ENCODE measurements at places on chromosomes 5 and 9.

DNA sequence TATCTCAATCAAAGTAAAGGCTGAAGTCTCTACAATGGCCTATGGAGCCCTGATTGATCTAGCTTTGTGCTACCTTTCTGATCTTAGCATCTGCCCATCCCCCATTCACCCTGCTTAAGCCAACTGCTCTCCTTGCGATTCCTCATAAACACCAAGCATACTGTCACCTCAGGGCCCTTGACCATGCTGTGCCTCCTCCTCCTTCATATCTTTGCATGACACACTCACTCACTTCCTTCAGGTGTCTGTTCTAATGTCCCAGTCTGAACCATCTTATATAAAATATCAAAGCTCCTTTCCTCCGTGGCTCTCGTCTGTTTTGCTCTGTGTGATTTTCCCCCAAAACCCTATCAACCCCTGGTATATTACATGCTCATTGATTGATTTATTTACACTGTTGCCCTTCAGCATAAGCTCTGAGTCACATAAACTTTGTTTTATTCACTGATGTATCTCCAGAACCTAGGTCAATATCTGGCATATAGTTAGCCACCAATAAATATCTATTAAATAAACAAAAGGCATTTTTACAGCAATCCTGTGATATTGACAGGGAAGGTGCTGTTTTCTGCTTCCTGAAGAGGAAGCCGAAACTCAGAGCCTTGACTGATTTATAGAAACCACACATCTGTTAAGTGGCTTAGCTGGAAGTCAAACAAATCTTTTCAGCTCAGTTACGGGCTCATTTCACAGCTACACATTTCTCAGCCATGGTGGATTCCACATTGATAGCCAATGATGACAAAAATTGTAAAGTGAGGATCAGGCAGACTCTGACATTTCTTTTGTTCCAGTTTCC, 103.6 kb downstream of the BOD1 start:
- no peak for DNase-seq

DNA sequence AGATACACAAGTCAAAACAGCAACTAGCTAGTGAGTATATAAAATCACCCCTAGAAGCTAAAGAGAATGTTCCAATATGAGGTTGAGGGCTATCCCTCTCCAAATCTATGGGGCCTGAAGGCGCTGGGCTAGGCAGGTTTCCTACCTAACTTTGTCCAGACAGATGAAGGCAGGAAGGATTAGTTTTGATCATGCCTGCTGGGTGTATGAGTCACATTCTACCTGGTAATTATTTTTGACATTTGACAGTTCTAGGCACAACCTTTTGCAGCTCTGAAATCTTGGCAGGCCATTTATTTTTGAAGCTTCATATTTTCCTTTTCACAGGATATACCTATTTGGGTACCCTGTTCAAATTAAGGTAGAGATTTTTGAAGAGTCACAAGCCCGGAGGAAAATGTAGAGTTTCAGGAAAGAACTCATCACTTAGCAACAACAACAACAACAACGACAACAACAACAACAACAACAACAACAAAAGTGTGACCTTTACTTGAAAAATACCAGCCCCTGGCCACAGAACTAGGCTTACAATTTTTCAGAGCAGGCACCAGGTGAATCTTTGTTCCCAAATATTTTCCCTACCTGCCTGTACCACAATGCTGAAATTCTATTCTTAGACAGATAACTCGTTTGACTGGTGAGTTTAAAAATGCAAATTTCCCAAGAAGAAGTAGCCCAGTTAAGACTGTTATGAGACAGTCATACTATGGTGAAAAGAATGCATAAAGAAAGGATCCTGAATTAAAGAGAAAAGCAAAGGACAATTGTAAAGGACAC, 175.5 kb upstream of the TUT7 start:
- DNase-seq: no peak

DNA sequence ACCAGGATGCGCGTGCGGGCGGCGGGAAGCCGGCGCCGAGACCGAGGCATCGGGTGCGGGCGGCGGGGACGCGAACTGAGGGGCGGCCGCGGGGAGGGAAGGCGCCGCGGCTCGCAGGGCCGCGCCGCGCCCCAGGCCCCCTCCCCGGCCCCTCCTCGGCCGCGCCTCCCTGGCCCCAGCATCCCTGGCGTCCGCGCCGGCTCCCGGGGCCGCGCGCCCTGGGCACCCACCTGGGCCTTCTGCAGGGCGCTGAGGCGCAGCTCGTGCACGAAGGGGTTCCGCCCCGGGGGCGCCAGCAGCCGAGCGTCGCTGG, 324 bp downstream of the LPCAT1 start:
- no peak for DNase-seq

GRCh38 chr5:95081982-95082381, 202.9 kb downstream of the MCTP1 start:
- DNase-seq: no peak

GRCh38 chr5:146644831-146645230, 128.8 kb upstream of the GPR151 start:
- DNase-seq: no peak

DNA sequence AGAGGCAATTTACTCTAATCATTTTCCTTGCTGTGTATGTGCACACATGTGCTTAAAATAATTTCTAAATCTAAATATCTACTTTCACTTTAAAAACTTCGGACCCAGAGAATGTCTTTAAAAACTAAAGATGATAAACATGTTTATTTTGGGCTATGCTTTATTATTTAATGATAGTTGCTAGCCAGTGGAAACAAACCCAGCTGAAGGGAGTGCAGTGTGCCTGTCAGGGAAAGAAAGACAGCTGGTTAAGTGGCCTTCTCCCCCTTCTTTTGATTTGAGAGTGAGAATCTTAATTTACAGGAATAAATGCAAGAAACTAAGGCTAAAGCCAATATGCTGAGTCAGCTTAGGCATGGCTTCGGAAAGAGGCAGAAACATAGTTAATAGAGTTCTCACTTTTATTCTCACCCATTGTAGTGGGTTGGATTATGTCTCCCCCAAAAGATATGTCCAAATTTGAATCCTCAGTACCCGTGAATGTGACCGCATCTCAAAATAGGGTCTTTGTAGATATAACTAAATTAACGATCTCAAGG, 111.4 kb downstream of the DCP2 start:
- DNase-seq: no peak

GRCh38 chr9:17138503-17138902, 3.7 kb downstream of the CNTLN start:
- no peak for DNase-seq

DNA sequence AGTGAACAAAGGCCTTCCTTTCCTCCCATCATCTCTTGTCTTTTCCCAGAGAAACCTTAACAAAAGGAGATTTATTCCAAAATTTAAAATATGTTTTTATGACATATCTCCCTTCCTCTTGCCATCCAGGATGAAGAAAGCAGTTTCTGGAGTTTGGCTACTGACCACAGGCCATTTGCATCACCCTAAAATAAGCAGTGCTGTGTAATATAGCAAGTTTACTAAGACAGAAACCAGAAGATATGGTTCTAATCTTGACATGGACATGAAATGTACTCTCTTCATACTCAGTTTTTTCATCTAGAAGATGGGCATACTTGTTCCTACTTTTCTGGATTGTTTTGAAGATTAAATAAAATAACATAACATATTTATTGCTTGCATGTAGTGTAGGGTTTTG, 50.2 kb upstream of the ZFAND5 start:
- DNase-seq: no peak

DNA sequence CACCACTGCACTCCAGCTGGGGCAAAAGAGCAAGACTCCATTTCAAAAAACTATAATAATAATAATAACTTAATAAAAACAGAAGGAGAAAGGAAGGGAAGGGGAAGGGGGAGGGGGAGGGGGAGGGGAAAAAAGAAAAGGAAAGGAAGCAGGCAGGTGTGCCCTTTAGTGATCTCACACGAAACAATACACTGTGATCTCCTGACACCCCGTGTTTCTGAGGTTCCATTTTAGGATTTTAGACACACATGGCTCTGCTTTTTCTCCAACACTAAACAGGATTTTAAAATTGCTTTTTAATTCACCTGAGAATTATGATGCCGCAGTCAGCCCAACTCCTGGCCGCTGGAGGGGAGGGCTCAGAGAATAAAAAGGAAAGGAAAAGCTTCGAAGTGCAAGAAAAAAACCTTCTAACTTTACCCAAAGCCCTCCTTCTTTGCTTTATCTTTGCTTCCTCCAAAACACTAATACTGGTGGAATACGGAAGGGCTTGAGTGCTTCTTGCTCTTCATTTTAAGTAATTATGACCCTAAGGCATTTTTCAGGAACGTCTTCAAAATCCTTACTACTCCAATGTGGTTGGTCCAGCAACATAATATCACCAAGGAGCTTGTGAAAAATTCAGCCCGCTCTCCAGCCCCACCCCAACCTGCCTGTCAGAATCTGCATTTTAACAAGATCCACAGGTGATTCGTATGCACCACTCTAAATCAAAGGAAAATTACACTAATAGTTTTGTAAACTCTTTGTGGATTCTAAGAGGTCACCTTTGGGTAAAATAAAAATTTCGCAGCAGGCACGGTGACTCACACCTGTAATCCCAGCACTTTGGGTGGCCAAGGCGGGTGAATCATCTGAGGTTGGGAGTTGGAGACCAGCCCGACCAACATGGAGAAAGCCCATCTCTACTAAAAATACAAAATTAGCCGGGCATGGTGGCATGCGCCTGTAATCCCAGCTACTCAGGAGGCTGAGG, 66.0 kb downstream of the MYO10 start:
- DNase-seq: no peak

All from NCI-H446 treated with DMSO at 0.1 percent for 48 hours (cell line).